ENCODE measurements at places on chromosomes 3 and 15.
A peak's percentile ranks its signal among the peaks of the same experiment; 100 is the strongest.

GRCh38 chr3:114569186-114569585 lies 275.4 kb downstream of the TIGIT start:
- DNase-seq = no peak

GRCh38 chr3:173615661-173616060 lies 218.1 kb downstream of the NLGN1 start:
- no peak for DNase-seq

- DNase-seq = no peak
Measured at GRCh38 chr3:186381424-186382216, 19.6 kb upstream of the DGKG start.

DNA sequence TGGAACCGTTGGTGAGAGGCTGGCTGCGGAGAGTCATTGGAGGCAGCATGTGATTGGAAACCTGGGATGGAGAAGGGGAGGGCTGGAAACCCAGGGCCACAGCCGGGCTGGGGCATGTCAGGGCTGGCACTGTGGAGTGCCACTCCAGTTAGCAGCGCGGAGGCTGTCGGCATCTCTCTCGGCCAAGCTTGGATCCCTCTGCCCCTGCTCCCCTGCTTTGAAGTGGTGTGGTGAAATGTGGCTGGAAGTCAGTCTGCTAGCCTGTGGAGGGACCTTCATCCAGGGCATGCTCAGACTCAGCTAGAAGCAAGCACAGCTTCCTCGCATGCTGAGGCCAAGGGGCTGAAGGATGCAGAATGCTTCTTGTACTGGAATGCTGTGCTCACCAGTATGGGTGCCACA lies 13.5 kb downstream of the SLCO3A1 start:
- DNase-seq = no peak

GRCh38 chr3:27633224-27633545 lies 88.9 kb downstream of the EOMES start:
- DNase-seq = no peak

DNA sequence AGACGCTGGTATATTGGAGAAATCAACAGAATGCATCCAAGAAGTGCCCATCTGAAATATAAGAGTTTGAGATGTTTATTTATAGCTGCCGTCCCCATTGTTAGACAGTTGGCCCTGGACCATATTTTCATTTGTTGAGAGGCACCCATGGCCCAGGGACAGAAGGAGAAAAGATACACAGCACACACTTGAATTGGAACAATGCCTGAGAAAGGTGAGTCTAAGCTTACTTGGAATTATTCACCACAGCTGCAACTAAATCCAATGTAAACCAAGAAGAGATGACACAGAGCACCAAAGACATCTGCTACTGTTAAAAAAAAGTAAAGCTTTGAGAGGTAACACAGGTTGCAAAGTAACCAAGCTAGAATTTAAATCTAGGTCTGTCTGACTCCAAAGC lies 525.5 kb upstream of the NAALADL2 start:
- no peak for DNase-seq

DNA sequence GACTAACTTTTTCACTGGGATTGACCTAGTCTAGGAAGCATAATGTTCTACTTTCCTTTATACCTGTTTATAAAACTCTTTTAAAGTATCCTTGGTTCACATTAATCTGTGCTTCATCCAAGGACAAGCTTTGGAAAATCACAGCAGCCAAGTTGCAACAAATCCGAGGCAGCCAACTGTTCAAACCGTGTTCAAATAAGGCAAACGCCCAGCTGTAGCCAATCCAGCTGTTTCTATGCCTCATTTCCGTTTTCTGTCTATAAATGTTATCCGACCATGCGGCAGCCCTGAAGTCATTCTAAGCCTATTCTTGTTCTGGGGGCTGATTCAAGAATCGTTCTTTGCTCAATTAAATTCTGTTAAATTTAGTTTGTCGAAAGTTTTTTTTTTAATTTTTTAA lies 78.3 kb downstream of the FMN1 start:
- no peak for DNase-seq

GRCh38 chr3:171353423-171353822 lies 106.8 kb downstream of the TNIK start:
- DNase-seq = no peak

- DNase-seq = no peak
Measured at GRCh38 chr3:21962456-21962855, 211.4 kb upstream of the ZNF385D start.

DNA sequence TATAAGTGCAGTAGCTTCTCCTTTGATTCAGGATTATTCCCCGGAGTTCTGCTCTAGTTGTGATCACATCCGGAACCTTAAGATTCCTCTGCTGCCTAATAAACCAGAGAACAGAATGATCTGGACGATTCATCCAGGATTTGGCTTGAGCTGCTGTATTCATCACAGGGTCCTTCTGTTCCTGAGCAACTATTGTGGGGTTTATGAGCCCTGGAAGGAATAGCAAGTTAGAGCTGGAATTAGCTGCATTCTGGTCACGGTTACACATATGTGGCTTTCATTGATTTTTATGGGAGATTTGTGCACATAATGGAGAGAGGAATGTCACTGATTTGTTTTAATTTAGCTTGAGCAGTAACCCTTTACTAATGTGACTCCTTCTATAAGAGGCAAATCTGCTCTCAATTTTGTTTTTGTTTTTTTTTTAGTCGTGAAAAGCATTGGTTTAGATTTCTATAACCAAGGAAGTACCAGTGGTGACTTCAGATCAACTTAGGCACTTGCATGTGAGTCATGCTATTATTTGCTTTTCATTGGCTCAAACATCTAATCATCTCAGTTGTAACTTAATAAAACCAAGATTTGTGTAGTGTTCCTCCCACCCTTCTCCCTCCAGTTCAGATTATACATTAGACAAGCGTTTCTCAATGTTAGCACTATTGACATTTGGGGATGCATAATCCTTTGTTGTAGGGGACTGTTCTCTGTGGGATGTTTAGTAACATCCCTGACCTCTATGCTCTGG lies 148.5 kb downstream of the OTOL1 start:
- no peak for DNase-seq

DNA sequence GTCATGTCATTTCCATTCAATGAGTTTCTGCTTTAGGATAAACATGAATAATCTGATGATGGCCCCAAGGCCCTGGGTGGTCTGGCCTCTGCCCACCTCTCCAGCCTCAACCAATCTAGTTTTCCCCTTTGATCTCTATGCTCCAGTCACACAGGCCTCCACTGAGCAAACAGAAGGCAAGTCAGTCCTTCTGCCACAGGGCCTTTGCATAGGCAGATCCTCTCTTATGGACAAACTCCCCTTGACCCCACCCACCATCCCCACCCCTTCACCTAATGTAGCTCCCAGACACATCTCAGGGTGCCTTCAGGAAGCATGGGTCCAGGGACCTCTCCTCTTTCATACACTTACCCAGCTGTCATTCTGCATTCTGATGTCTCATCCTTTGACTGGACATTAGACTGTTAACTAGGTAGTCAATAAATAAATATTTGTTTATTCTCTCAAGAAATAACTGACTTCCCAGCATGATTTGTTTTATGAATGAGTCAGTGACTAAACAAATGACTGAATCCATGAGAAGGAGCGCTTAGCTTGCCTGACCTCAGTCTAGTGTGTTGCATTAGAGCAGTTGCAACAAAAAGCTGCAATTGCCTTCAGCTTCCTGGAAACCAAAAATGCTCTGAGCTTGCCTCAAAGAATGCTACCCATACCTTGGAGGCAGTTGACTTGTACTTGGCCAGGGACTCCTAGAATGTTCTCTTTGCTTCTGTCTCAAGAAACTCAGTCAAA lies 386.6 kb upstream of the WNT5A start:
- DNase-seq = no peak

GRCh38 chr3:171464462-171464861 lies 4.3 kb upstream of the TNIK start:
- DNase-seq = no peak

DNA sequence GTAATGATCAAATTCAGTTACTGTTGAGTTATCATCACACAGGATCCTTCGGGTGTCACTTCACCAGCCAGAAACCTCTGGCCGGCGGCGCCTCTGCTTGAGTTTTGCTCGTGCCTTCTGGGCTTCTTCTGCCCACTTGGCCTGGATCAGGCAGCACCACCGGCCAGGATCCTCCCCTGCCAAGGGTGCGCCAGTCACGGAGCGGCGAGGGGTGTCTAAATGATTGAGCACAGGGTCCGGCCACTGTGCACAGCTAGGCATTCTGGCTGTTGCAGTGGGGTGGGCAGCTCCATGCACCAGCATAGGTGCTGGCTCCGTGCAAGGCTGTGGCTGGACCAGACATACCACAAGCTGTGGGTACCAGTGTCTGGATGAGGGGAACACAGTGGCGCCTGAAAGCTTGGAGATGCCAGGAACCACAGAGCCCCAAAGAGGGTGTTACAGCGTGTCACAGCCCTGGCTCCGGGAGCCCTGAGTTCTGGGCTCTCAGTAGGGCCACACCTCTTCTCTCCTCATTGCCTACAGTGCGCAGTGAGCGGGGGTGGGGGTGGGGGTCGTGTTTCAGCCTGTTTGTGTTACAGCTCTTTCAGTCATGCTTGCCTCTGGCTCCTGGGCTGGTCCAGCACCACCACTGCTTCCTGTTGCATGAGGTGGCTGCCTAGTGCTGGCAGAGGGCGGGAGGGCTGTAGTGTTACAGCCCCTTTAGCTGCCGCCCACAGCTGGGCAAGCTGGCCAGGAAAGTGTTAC lies 169.4 kb downstream of the FNDC3B start:
- no peak for DNase-seq

- no peak for DNase-seq
Measured at GRCh38 chr15:90327311-90327710, 24.8 kb upstream of the ZNF774 start.

GRCh38 chr3:72738752-72739530 lies 109.3 kb downstream of the SHQ1 start:
- DNase-seq = peak; percentile 16

- DNase-seq = no peak
Measured at GRCh38 chr15:31338318-31338878, 11.8 kb downstream of the KLF13 start.

- no peak for DNase-seq
Measured at GRCh38 chr3:120311863-120312794, 27.1 kb upstream of the GPR156 start.

GRCh38 chr3:71217640-71218222 lies 365.8 kb downstream of the FOXP1 start:
- no peak for DNase-seq

GRCh38 chr3:54150864-54151467 lies 28.6 kb downstream of the CACNA2D3 start:
- no peak for DNase-seq

GRCh38 chr3:87201727-87202126 lies 25.4 kb upstream of the CHMP2B start:
- no peak for DNase-seq

GRCh38 chr3:128194843-128195242 lies 41.6 kb downstream of the EEFSEC start:
- DNase-seq = no peak

DNA sequence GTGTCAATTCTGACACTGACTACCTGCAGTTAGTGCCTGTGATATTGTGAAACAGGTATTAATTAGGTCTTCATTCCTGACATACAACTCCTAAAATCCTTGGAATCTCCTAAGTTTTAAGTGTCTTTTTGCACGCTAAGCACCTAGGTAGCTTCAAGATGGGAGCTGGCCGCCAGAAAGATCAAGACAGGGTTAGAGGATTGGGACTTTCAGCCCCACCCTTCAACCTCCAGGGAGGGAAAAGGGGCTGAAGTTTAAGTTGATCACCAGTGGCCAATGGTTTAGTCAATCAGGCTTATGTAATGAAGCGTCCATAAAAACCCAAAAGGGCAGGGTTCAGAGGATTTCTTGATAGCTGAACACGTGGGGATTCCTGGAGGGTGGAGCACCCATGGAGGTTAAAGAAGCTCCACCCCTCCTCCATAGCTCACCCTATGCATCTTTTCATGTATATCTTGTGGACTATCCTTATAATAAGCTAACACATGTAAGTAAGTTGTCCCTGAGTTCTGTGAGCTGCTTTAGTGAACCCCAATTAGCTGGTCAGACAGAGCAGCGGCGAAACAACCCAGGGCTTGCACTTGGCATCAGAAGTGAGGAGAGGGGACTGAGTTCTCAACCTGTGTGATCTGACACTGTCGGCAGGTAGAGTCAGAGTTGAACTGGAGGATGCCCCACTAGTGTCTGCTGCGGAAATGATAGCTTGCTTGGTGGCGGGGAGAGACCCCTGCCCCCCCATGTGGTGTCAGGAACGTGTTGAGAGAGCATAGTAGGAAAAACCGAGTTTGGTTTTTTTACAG lies 12.8 kb upstream of the SRP14 start:
- DNase-seq = no peak

DNA sequence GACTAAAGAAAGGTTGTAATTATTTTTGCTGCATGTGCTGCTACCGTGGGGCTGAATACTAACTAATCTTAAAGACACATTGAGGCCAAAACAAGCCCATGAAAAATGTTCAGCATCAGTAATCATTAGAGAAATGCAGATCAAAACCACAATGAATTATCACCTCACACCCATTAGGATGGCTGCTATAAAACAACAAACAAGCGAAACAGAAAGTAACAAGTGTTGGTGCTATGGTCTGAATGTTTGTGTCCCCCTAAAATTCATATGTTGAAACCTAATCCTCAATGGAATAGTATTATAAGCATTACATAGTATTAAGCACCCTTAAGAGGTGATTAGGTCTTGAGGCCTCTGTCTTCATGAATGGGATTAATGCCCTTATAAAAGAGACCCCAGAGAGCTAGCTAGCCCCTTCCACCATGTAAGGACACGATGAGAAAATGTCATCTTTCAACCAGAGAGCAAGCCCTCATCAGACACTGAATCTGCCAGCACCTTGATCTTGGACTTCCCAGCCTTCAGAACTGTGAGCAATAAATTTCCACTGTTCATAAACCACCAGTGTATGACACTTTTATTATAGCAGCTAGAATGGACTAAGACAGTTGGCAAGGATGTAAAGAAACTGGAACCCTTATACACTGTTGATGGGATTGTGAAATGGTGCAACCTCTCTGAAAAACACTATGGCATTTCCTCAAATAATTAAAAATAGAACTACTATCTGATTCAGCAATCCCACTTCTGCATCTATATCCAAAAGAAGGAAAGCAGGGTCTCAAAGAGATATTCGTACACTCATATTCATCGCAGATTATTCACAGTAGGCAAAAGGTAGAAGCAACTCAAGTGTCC lies 76.1 kb downstream of the REC114 start:
- no peak for DNase-seq

DNA sequence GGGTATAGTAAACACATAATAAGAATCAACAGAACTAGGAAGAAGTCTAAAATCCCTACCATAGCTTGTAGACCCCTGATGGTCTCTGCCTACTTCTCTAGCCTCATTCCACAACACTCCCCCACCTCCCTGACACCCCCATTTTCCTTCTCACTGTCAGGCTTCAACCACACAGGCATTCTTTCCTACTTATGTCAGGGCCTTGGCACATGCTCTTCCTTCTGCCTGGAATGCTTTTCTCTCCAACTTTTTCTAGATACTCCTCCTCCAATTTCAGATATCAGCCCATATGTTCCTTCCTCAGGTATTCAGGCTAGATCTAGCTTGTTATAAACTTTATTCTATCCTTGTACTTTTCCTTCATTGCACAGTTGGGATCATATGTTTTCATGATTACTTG lies 106.0 kb upstream of the MRPL3 start:
- no peak for DNase-seq

DNA sequence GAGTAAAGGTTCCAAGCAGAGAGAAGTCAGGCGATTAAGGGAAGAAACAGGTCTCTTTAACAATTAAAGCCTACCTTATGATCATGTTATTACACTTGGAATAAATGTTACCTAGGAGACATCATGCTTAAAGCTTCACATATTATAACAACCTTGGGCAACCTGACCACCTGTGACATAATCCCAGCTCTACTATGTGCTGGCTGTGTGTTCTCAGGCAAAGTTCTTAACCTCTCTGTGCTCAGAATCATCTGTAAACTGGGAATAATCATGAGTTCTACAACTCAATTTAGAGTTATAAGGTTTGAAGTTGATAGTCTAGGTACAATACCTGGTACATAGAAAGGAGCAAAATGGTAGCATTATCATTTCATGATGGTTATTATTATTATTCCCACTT lies 159.3 kb downstream of the MAGI1 start:
- DNase-seq = no peak

Measured in cortex of kidney (tissue), 1 donor.